DMS79 (cell line): ENCODE measurements at places on chromosomes 6 and 20.

DNA sequence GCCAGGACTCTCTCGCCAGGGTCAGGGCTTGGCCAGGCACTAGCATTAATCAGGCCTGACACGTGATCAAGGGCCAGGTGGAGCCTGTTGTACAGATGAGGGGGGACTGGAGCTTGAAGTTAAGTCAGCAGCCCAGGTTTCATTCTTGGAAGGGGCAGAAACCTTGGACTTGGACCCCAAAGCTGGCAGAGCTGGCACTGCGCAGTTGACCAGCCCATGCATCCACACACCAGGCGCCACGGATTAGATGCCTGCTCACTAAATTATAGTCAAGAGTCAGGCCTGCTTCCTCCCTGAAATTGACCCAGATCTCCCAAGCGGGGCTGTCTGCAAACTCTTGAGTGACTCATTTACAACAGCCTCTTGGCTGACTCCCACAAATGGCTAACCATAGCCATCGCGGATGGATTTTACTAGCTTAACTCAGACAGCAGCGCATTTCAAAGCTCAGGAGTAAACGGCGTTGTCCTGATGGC lies 4.1 kb upstream of the TAF4 start:
- DNase-seq, result no peak

- no peak for DNase-seq
Measured at GRCh38 chr6:99096170-99096569, 148.4 kb upstream of the FBXL4 start.

DNA sequence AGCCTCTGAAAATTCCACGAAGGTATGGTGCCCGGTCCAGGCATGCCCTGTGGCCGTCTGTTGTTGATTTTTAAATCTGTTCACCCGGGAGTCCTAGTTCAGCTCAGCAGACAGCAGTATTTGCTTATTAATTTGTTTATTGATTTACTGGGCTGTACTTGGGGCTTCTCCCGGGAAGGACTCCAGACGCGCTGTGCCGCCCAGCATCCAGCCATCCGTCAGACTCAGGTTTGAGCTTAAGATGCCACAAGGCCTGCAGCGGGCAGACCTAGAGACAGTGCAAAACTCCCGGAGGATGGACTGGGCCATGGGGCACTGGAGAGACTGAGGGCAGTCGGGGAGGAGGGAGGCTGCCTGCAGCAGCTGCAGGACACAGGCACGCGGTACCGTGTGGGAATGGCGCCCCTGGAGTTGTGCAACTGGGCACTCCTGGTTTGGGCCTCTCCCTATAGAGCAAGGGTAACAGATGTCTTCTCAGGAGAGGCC lies 17.3 kb upstream of the CCDC167 start:
- DNase-seq, result no peak

DNA sequence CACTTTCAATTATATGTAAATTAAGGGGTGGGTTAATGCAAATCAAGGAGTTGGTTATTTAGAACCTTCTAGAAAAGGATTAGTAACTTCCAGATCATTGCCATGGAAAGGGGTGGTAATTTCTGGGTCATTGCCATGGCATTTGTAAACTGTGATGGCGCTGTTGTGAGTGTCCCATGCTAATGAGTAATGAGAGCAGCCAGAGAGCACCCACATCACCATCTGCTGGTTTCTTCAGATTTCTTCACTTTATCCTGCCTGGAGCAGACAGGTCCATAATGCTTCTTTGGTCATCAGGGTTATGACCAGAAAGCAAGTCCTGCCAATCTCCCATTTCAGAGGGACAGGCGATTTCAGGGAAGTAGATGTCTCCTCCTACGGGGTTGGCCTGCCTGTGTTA lies 311.3 kb upstream of the CNR1 start:
- DNase-seq, result no peak

DNA sequence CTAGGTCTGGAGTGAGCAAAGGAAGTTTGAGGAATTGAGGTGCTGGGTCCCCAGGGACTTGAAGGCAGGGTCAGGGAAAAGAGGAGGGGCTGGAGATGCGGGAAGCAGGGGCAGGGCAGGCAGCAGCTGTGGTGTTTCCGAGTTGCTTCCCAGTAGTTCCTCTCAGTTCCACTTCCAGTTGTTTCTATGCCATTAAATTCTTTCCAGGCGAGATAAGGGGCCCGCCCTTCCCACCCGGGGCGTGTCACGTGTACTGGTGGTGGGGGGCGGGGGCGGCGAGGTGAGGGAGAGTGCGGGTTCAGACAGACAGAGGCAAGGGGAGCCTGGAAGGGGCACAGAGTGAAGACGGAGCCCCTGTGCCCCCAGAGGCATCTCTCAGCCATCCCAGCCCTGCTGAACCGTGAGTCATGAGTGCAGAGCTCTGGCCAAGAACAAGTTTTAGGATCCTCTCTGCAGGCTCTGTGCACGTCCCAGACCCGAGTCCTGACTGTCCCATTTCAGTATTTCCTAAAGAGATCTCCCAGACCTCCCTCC lies 977 bp downstream of the TNXB start:
- no peak for DNase-seq
